Breast epithelium (tissue), 4 donors: ENCODE measurements at places on chromosomes 4 and X.

DNA sequence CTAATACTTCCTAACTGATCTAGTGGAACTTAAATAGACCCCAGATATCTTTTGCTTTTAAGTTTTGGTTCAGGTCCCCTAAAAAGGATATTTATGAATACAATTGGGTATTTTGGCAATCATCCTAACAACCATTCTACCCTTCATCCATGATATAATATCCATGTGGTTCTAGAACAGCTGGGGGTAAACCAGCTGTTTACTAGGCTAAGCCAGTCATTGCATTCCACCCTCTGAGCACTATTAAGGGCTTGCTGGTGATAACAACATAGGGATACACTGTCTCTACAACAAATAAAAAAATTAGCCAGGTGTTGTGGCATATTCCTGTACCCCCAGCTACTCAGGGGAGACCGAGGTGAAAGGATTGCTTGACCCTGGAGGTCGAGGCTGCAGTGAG, 54.8 kb upstream of the MAPK10 start:
- no peak for DNase-seq

GRCh38 chr4:1250921-1251772, 2.2 kb upstream of the CTBP1 start:
- DNase-seq = no peak

DNA sequence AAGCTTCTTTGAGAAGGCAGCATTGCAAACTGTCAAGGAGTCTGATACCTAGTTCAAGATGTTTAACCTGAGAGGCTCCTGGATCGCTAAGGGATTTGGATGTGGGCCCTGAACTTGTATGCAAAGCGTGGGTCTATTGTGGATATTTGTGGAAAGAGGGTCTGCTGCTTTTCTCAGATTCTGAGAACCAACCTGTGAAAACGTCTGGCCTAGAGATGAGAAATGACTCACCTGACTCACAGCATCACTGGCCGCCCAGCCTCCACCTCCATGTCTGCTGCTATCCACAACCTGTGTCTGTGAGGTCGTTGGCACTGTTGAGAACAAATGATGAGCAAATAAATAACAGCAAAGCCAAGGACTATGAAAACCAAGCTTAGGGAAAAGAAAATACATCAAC, 33.3 kb upstream of the PROM1 start:
- DNase-seq = no peak

- DNase-seq = no peak
Observed at GRCh38 chrX:143486105-143486504, 31.2 kb downstream of the SPANXN3 start.

- no peak for DNase-seq
Observed at GRCh38 chrX:69287095-69287494, 121.8 kb upstream of the PJA1 start.

GRCh38 chr4:38980903-38981676, 51.1 kb downstream of the TMEM156 start:
- no peak for DNase-seq

DNA sequence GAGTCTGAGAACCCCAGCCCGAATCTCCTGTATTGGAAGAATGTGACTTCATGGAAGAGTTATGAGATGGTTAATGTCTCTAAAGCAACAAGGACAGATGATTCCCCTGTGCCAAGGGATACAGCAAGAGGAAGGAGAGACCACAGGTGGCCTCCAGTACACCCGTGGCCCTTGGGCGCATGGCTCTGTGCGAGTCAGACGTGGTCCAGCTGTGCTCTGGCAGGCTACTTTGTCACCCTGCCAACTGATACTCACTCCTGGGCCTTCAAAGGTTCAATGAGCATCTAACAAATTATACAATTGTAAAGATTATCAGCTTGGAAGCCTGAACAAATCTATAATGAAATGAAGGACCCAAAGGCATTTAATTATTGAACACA, 71.7 kb downstream of the NYX start:
- no peak for DNase-seq

DNA sequence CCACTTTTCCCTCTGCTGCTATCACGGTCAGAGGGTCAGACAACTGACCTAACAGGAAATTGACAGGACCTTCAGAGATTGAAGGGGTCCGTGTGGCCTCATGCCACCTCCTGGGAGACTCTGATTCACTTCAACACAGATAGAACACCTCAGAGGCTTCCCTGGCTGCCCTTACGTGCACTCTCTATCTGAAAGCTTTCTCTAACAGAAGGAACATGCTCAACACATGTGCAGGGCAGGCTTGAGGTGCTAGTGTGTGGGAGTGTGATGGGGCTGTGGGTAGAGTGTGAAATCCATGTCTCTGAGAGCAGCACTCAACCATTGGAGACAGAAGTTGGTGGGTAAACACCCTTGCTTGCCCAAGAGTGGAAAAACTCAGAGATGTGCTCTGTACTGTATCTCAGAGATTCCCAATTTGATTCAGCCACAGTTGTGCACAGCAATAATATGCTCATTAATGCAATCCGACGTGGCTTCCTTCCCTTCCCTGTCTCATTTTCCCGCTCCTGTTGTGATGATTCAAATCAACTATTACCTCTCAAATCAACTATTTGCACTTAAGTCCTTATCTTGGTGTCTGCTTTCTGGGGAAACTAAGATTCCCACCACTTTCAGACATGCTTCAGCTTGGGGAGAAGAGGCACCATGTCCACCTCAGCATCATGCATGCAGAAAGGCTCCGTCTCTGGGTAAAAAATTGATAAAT, 62.0 kb upstream of the MAGEB2 start:
- no peak for DNase-seq

GRCh38 chr4:7711307-7711963, 228.2 kb downstream of the AFAP1 start:
- DNase-seq = no peak

GRCh38 chr4:8835521-8836365, 35.9 kb downstream of the HMX1 start:
- no peak for DNase-seq

GRCh38 chr4:109554971-109555370, 5.1 kb upstream of the MCUB start:
- DNase-seq = no peak

DNA sequence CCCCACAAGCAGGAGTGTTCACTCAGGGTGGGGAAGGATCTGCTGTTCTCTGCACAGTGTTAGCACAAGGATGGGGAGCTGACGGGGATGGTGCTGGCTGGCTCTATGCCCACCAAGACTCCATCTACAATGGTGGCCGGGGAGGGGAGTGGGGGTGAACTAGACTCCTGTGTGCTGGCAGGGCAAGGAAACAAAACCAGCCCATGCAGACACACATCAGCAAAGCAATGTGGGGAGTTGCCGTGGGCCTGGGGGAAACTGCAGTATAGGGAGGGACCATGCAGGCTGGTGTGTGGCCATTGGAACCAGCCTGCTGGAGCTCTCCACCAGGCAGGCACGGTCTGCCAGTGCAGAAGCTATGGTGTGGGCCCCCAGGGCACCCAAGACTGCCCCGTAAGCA, 195.1 kb downstream of the PWWP3B start:
- DNase-seq = no peak

- no peak for DNase-seq
Observed at GRCh38 chr4:181761156-181761555, 482.0 kb upstream of the TENM3 start.

GRCh38 chrX:153878969-153879653, 6.9 kb downstream of the L1CAM start:
- no peak for DNase-seq

DNA sequence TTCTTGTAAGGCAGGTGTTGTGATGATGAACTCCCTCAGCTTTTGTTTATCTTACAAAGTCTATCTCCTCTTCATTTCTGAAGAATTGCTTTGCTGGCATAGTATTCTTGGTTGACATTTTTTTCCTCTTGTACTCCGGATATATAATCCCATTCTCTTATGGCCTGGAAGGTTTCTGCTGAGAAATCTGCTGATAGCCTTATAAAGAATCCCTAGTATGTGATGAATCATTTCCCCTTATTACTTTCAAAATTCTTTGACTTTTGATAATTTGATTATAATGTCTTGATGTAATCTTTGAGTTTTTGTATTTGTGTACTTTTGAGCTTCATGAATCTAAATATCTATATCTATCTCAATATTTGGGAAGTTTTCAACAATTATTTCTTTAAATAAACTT, 655.3 kb upstream of the MAGEB2 start:
- no peak for DNase-seq

GRCh38 chrX:68910731-68911428, 82.1 kb downstream of the EFNB1 start:
- no peak for DNase-seq

DNA sequence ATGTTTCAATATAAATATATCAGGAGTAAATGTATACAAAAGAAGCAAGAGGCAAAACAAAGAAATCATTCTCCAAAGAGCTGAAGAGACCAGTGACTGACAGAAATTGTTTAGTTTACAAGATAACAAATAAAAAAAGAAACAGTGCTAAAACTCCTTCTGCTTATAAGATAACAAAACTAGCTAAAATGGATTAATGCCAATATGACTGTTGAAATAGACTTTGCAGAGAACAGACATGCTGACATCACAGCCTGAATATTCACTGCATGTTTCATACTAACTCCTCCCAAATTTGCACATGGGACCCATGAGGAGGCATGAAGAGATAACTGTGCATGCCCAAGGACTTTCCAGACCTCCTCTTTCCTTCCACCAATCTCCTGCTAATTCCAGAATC, 6.2 kb upstream of the GABRA4 start:
- no peak for DNase-seq

DNA sequence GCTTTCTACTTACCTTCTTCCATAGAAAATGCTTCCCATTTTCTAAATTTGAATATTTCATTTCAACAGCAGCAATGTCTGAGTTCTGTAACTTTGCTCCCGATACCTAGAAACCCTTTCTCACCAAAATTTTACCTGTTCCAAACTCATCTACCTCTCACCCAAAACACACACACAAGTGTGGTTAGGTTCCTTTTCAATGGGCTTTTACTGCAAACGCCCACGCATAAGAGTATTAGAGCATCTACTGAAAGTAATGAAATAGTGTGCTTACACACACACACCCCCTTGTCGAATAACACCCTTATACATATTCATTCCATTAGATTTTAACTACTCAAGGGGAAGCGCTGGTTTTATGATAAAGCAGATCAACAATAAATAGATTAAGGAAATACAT, 610.3 kb upstream of the AADAT start:
- DNase-seq = no peak

GRCh38 chr4:98444371-98444770, 183.2 kb downstream of the RAP1GDS1 start:
- no peak for DNase-seq

GRCh38 chr4:48909697-48910096, 3.1 kb upstream of the OCIAD2 start:
- DNase-seq = no peak

- no peak for DNase-seq
Observed at GRCh38 chr4:133145758-133146573, 3.1 kb upstream of the PCDH10 start.

DNA sequence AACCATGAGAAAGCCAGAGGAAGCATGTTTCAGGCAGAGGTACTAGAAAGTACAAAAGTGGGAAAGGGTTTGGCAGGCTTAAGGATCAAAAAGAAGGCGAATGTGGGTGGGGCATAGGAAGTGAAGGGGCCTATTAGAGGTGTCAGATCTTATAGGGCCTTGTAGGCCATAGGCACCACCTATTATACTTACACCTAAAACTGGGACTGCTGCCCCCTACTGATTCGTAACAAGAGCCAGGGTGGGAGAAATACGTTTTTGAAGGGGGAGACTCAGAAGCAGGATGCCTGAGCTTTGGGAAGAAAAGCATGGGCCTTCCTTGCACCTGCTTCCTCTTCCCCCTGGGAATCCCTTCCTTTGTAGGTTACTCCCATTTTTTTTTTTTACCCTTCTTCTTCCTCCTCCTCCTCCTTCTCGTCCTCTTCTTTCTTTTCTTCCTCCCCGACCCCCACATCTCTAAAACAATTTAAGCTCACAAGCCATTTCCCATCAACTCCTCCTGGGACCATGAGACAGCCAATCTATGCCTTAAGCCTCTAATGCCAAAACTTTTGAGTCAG, 40.7 kb upstream of the GPC3 start:
- DNase-seq = no peak

DNA sequence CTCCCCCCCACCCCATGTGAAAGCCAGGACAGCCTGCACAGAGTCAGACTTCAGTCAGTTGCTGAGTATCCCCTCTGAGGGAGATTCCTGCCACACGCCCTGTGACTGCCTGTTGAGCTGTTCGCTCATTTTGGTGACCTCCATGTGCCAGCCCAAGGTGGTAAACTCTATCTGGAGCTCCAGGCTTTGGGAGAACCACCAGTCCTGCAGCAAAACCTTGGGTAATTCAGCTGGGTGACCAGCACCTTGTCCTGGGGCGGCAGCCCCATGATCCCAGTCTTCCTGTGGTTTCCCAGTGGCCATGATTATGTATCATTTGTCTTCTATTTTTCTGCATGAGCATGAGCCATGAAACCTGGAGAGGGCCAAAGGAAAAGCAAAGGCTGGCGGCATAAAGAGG, 73.4 kb downstream of the NBDY start:
- no peak for DNase-seq

DNA sequence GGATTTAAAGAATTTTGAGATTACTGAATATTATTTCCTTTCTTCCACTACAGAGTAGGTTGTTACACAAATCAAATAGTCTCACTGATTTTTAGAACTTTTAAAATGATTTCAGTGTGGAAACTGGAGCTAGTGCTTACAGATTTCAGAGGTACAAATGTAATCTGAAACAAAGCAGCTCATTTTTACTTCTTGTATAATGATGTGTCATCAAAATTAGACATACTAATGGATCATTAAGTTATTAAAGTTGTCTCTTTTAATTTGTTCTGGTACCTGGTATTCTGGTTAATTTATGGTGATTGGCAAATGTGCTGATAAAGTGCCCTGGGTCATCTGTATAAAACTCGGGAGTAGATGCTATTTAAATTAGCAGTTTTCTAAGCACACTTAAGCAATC, 1528.3 kb downstream of the RPA4 start:
- DNase-seq = no peak

GRCh38 chr4:107913283-107913899, 18.0 kb upstream of the CYP2U1 start:
- no peak for DNase-seq

- DNase-seq = peak; percentile 99
Observed at GRCh38 chr4:113762186-113763028, 869 bp upstream of the CAMK2D start.

- DNase-seq = no peak
Observed at GRCh38 chrX:12463052-12463451, 324.8 kb downstream of the FRMPD4 start.

DNA sequence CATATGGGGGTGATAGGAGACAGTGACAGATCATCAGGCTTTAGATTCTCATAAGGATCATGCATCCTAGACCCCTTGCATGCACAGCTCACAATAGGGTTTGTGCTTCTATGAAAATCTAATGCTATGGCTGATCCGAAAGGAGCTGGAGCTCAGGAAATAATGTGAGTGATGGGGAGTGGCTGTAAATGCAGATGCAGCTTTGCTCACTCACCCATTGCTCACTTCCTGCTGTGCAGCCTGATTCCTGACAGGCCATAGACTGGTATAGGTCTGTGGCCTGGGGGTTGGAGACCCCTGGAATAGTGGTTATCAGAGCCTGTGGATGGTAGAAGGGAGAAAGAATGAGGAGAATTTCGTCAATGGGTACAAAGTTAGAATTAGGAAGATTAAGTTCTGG, 2751.1 kb downstream of the ARAP2 start:
- DNase-seq = no peak
